ENCODE measurements at places on chromosomes 1 and 21. TPM values are rescaled to one million over a fixed set of nuclear protein-coding genes. Genes with fewer than 3 reads are reported as not detected.
A peak's percentile ranks its signal among the peaks of the same experiment; 100 is the strongest.

DNA sequence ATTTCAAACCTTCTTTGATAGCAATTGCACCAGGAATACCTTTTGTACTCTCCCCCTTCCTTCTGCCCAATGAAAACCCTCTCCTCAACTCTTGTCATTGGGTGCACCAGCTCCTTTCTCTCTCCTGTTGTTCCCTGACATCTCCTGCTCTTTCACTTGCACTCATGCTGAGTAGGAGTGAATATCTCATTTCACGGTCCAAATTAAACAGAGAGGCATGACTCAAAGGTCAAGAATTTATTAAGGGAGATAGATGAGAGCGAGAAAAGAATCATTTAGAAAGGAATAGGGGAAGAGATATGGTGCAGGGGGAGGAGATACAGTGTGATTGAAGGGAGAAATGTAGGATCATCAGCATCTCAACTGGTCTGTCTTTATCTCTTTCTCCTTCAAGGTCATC is 22.1 kb downstream of the AIM2 start:
- no peak for DNase-seq

DNA sequence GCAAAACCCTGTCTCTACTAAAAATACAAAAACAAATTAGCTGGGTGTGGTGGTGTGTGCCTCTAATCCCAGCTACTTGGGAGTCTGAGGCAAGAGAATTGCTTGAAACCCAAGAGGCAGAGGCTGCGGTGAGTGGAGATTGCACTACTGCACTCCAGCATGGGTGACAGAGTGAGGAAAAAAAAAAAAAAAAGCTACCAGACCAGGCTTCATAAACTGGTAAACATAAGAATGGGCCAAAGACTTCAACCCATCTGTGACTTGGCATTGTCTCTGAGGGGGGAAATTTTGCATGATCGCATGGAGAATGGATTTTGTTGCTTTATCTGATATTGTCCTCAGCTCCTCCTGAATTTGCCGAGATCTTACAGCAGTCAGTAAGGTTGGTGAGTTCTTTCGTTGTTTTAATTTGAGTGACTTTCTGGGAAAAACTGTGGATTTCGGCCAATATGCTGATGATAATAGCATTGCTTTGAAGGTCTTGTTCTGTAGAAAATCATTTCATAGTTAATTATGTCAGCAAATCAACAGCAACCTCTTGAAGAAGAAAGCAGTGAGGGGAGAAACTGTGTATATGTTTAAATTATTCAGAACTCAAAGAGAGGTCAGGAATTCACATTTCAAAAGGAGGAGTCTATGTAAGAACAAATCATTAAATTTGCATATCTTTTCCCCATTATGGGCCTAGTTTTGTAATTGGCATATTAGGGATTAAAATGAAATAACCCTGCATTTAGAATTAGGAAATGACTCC is 13.1 kb downstream of the FGGY start:
- no peak for DNase-seq

TCEA3 gene
- polyA plus RNA-seq = 93.2 TPM

GRCh38 chr1:156691665-156692440 is 13.5 kb downstream of the CRABP2 start:
- DNase-seq = peak; percentile 69

GRCh38 chr21:45917241-45917640 is 64.3 kb upstream of the COL6A1 start:
- DNase-seq = no peak

DNA sequence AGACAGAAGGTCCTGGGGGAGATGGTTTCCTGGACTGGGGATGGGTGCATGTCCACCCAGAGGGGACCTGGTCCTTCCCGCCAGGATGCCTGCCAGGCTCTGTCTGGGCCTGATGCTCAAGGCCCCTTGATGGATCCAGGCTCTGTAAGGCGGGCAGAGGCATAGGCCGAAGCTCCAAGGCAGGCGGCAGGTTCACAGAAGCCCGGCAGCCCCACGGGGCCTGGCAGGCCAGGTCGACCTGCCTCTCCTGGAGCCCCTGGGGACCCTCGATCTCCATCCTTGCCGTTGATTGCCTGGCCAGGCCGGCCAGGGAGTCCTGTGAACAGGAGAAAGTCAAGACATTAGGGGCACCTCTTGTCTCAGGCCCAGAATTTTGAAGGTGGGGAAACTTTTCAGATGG is 16.0 kb downstream of the COL9A2 start:
- DNase-seq = no peak

DNA sequence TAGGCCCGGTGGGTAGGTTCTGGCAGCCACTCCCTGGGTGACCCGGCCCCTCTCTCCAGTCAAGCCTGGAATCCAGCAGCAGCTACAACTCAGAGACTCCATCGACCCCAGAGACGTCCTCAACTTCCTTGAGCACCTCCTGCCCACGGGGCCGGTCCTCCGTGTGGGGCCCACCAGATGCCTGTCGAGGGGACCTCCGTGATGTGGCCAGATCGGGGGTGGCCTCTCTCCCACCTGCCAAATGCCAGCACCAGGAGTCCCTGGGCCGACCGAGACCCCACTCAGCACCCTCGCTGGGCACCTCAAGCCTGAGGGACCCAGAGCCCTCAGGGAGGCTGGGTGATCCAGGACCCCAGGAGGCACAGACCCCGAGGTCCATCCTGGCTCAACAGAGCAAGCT is 2.7 kb downstream of the MIIP start:
- no peak for DNase-seq

CA6 gene
- not detected for polyA plus RNA-seq

DNA sequence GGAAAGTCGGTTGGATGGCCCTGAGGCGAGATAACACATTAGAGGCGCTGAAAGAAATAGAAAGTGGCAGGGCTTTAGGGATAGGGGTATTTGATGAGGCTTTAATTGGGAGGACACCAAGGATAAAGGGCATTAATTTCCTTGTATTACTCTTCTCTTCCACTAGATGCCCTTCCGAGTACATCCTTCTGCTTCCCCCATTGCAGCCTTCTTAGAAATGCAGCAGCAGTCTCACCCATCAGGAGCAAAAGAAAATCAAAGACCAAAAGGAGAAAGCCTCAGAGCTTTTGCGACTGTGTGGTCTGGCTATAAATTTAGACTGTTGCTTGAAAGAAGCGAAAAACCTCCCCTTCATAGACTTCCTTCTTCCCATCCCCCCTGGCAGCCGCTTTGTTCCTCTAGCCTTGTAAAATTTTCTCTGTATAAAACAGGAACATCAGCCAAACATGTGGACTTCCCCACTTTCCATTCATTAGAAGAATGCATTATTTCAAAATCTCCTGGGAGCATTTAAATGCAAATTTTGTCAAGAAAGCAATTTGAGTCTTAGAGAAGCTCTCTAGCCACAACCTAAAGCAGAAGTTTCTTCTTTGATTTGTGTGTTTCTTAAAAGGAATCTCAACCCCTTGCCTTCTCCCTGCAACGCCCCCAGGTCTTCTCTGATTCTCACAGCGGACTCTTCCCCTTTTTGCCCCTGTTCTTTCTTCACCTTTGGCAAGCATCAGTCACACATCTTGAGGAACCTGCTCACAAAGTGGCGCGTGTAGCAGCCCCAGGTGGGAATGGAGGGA is 76.6 kb downstream of the NDUFS5 start:
- DNase-seq = no peak

- DNase-seq = no peak
These were observed at the start of gene TAS1R1 for GRCh38 chr1:6554907-6555778. Gene TAS1R1 (plus strand): TSS chr1:6555307. CDS start chr1:6555374, 67 bp downstream.

DNA sequence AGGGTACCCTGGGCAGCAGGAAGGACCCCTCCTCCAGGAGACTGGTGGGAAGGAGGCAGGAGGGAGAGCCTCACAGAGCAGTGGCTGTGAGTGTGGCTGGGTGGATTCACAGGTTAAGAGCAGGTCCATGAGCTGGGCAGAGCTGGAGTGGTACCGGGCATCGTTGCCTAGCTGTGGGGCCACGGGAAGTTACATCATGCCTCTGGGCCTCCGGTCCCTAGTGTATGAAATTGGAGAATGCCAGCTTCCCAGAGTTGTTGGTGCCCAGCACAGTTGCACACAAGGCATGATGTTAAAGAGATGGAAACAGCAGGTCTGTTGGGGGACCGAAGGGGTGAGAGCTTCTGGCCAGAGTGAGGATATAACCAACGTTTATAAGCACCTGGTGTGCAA is 18.5 kb downstream of the FOXO6 start:
- no peak for DNase-seq

DNA sequence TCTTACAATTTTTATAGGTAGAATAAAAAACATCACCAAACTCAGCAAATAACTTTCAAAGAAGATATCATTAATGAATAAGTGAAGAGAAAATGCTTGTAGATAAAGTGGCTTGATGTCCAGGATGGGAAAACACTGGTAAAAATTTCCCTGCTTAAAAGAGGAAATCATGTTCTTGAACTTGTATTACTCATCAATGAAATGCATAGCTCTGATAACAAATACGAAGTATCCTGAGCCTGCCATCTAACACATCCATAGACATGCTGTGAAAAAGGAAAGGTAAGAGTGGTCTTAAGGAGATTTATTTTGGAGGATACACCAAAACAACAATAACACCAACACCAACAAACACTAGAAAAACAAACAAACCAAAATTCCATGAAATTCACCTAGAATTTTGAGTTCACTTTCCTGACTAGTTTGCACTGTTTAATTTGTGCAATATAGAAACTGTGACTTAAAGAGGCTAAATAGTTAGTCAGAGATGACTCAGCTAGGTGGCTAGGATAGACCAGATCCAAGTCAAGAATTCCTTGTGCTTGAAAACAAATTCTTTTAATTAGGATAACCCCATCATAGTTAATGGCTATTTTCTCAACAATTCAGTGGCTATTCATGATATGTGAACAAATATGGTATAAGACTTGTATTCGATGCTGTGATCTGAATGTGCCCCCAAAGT is 179.8 kb upstream of the KCNK2 start:
- no peak for DNase-seq

GRCh38 chr1:182460550-182460951 is 10.6 kb downstream of the RGSL1 start:
- DNase-seq = no peak

GRCh38 chr1:147892216-147892615 is 10.4 kb upstream of the GJA8 start:
- peak; percentile 41 for DNase-seq

ORC1 gene
- polyA plus RNA-seq = 0.37 TPM

DNA sequence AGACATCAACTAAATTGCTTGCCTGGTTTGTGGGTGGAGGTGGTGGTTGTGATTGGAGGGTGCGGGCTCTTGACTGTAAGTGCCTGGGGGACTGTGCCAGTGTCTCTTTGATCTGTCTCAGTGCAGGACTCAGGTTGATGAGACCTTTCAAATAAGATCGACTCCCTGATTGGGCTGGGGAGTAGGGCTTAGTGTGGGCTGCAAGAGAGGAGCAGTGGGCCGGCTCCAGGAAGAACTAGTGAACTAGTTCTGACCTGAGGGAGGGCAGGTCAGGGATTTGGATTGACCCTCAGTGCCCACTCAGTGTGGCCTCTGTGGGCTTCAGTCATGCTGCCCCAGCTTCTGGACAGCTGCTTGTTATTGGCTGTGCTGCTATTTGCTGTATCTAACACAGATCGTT is 130.6 kb upstream of the CACNA1E start:
- DNase-seq = no peak

DNA sequence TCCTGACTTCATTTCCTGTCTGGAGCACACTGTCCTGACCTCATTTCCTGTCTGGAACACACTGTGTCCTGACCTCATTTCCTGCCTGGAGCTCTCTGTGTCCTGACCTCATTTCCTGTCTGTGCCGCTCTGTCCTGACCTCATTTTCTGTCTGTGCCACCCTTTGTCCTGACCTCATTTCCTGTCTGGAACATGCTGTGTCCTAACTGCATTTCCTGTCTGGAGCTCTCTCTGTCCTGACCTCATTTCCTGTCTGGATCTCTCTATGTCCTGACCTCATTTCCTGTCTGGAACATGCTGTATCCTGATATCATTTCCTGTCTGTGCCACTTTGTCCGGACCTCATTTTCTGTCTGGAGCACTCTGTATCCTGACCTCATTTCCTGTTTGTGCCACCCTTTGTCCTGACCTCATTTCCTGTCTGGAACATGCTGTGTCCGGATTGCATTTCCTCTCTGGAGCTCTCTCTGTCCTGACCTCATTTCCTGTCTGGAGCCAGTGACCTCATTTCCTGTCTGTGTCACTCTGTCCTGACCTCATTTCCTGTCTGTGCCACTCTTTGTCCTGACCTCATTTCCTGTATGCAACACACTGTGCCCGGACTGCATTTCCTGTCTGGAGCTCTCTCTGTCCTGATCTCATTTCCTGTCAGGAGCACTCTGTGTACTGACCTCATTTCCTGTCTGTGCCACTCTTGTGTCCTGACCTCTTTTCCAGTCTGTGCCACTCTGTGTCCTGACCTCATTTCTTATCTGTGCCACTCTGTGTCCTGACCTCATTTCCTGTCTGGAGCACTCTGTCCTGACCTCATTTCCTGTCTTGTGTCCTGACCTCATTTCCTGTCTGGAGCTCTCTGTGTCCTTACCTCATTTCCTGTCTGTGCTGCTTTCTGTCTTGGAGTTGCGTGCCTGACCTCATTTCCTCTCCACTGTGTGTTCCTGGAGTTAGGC is 27.6 kb downstream of the SKI start:
- no peak for DNase-seq

C1orf167 gene
- 1.9 TPM for polyA plus RNA-seq

DNA sequence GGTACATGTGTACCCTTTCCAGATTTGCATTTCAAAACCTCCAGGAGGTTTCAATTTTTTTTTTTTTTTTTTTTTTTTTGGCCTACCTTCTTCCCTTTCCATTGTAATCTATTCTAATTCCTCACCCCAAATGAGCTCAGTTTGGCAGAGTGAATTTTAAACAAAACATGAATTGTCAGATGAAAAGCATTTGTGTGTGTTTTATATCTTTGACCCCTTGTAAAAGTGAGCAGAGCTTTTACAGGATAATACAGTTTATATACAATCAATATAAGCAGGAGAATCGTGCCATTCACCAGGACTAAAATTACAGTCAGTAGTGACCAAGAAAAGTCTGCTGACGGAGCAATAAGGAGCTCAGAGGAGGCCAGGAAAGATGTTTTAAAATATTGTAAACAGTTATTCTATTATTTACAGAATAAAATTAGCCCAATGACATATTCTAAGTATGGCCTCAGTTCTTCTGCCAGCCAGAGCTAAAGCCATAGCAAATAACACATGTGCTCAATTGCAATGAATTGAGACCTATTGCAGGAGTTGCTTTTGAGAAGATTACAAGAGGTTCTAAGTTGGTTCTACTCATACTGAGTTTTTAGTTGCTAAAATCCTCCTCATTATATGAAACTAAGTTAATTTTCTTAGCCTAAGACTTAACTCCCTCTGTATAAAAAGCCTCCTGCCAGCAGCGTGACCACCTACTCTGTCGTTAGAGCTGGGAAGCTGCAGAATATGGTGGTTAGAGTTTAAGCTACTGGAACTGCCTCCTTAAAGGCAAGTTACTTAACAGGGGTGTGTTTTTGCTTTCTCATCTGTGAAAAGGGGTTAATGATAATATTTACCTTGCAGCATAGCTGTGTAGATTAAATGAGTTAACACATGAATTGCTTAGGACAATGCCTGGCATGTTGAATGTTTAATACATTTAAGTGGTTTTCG is 50.8 kb upstream of the ZNF326 start:
- peak; percentile 50 for DNase-seq

CHIA gene
- polyA plus RNA-seq = 0.52 TPM

GRCh38 chr1:94345148-94345721 is 73.0 kb upstream of the ABCD3 start:
- no peak for DNase-seq

FCRL4 gene
- polyA plus RNA-seq = not detected

NMNAT2 gene
- polyA plus RNA-seq = 0.17 TPM
